ENCODE measurements at places on chromosomes 1 and 21. TPM values are rescaled to one million over a fixed set of nuclear protein-coding genes. Genes with fewer than 3 reads are reported as not detected.

ILDR2 gene
- total RNA-seq = under 0.01 TPM

BGLAP gene
- total RNA-seq = 2.2 TPM

ZNF593OS gene
- total RNA-seq = not detected

NUP210L gene
- total RNA-seq = under 0.01 TPM

NBPF6 gene
- total RNA-seq = 0.36 TPM

PPIE gene
- total RNA-seq = 26.4 TPM

LYPLAL1 gene
- 33.7 TPM for total RNA-seq

CA6 gene
- total RNA-seq = not detected

SRRM1 gene
- 53.3 TPM for total RNA-seq

HTR6 gene
- total RNA-seq = not detected

GRCh38 chr1:231883382-231883781 lies 256.8 kb downstream of the DISC1 start:
- H3K36me3 ChIP-seq = no peaks in the 10 kb centered on the region
- H3K4me1 ChIP-seq = peaks cover 4% of the 10 kb centered on the region
- no peak overlapping the region for H3K4me3 ChIP-seq
- H3K27me3 ChIP-seq = no peaks in the 10 kb centered on the region

- H3K4me1 ChIP-seq = no peaks in the 10 kb centered on the region
- no peaks in the 10 kb centered on the region for H3K36me3 ChIP-seq
- DNase-seq = no peak
- H3K27ac ChIP-seq = no peak overlapping the region
These were observed 42.9 kb upstream of the C1orf105 start for GRCh38 chr1:172377565-172377964.

DNA sequence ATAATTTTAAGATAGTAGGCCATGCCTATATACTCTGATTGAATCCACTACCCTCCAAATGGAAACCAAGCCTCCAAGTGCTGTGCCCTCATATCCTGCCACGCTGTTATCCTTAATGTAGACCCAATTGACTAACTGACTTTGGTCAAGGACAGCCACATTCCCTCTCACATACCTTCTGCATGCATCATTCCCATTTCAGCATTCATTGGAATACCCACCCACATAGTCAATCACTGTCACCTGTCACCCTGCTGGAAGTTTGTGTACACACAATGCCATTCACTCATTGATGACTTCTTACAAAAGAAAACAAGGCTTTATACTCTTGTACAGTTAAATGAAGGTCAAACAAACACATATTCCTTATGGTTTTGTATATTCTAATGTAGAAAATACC lies 221.1 kb upstream of the PBX1 start:
- no peak overlapping the region for H3K4me3 ChIP-seq
- H3K4me1 ChIP-seq = no peaks in the 10 kb centered on the region
- H3K27ac ChIP-seq = no peak overlapping the region
- H3K27me3 ChIP-seq = no peaks in the 10 kb centered on the region
- H3K36me3 ChIP-seq = no peaks in the 10 kb centered on the region

- no peaks in the 10 kb centered on the region for H3K36me3 ChIP-seq
- H3K4me3 ChIP-seq = no peak overlapping the region
- H3K4me1 ChIP-seq = peaks cover 16% of the 10 kb centered on the region
- H3K27ac ChIP-seq = no peak overlapping the region
These were observed 46.1 kb upstream of the SRP9 start for GRCh38 chr1:225731491-225731890.

GRCh38 chr1:150552128-150552910 lies 3.1 kb downstream of the ADAMTSL4 start:
- DNase-seq = peak; percentile 99
- H3K4me3 ChIP-seq = no peak overlapping the region
- H3K27ac ChIP-seq = peak overlapping the region; percentile 63
- H3K36me3 ChIP-seq = peaks cover 7% of the 10 kb centered on the region
- peaks cover 28% of the 10 kb centered on the region for H3K4me1 ChIP-seq

DNA sequence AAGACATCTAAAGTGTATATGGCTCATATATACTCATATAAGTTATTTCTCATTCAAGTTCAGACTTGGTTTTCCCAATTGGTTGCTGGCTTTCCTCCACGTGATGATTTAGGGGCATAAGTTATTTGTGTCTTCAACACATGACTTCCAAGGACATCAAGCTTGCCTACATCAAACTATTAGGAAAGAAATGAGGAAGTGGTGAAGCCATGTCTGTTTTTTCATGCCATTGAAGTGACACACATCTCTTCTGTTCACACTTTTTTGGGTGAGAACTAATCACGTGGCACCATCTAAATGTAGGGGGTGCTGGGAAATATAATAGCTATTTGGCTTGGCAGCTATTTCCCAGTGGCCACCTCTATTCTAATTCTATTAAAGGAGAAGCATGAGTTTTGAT lies 282.1 kb downstream of the OMA1 start:
- H3K27ac ChIP-seq = no peak overlapping the region
- no peaks in the 10 kb centered on the region for H3K4me1 ChIP-seq
- H3K36me3 ChIP-seq = no peaks in the 10 kb centered on the region

GRCh38 chr1:192610112-192610889 lies 25.6 kb upstream of the RGS13 start:
- no peaks in the 10 kb centered on the region for H3K4me1 ChIP-seq
- no peak for DNase-seq
- no peak overlapping the region for H3K27ac ChIP-seq
- no peaks in the 10 kb centered on the region for H3K27me3 ChIP-seq

GRCh38 chr1:45012639-45013278 lies 705 bp downstream of the UROD start:
- DNase-seq = peak; percentile 82
- peak overlapping the region; percentile 67 for H3K27ac ChIP-seq
- peaks cover 33% of the 10 kb centered on the region for H3K4me1 ChIP-seq
- H3K4me3 ChIP-seq = peak overlapping the region; percentile 81

- no peaks in the 10 kb centered on the region for H3K36me3 ChIP-seq
- no peak overlapping the region for H3K27ac ChIP-seq
- H3K4me1 ChIP-seq = no peaks in the 10 kb centered on the region
- no peak overlapping the region for H3K4me3 ChIP-seq
- H3K27me3 ChIP-seq = peaks cover 14% of the 10 kb centered on the region
- no peak for DNase-seq
These were observed 228.8 kb upstream of the CSF3R start for GRCh38 chr1:36711480-36711879.

- no peak overlapping the region for H3K4me3 ChIP-seq
- H3K4me1 ChIP-seq = no peaks in the 10 kb centered on the region
- no peak for DNase-seq
- no peaks in the 10 kb centered on the region for H3K27me3 ChIP-seq
- H3K27ac ChIP-seq = no peak overlapping the region
- H3K36me3 ChIP-seq = no peaks in the 10 kb centered on the region
These were observed 128.2 kb downstream of the TBX19 start for GRCh38 chr1:168408884-168409283.

GRCh38 chr1:14993414-14993813 lies 160.1 kb upstream of the TMEM51 start:
- DNase-seq = no peak
- H3K4me3 ChIP-seq = no peak overlapping the region
- no peak overlapping the region for H3K27ac ChIP-seq
- H3K27me3 ChIP-seq = no peaks in the 10 kb centered on the region

GRCh38 chr1:182185136-182185535 lies 123.6 kb upstream of the ZNF648 start:
- no peak overlapping the region for H3K27ac ChIP-seq
- no peaks in the 10 kb centered on the region for H3K4me1 ChIP-seq
- H3K27me3 ChIP-seq = no peaks in the 10 kb centered on the region
- H3K36me3 ChIP-seq = no peaks in the 10 kb centered on the region
- DNase-seq = no peak
- no peak overlapping the region for H3K4me3 ChIP-seq

DNA sequence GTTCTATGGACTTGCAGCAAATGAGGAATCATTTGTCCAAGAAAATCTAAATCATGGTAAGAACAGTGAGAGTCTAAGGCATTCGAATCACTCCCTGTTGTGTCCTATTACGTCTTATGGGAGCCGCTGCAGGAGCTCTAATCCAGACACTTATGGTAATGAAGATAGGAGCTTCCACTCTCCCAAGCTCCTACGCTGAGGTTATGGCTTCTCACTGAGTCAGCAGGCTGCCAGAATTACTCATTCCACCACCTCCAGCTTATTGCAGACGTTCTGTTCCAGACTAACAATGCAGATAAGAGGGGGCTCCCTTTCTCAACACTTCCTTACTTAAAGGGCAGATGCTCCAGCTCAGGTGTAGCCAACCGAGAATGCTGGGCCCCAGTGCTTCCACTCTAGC lies 212.6 kb downstream of the GREM2 start:
- H3K4me1 ChIP-seq = peaks cover 33% of the 10 kb centered on the region
- no peaks in the 10 kb centered on the region for H3K27me3 ChIP-seq
- H3K27ac ChIP-seq = peak overlapping the region; percentile 88
- peaks cover 2% of the 10 kb centered on the region for H3K36me3 ChIP-seq
- peak; percentile 91 for DNase-seq
- no peak overlapping the region for H3K4me3 ChIP-seq

DNA sequence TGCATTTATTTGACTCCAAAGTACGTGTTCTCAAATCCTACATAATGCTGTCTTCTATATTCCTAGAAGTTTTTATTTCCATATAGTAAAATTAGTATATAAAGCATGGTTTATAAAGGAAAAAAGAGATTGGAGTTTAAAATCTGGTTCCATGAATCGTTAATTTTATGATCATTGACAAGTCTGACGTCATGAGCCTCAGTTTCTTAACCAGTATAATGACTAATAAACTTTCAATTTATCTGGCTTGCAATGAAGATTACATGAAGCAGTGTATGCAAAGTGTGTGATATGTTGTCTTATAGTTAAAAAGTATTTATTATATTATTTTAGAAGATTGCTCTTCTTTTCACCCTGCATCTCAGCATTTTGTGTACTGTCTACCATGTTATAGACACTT lies 421.4 kb upstream of the LRRC7 start:
- H3K4me1 ChIP-seq = no peaks in the 10 kb centered on the region
- no peak overlapping the region for H3K27ac ChIP-seq
- DNase-seq = no peak
- H3K36me3 ChIP-seq = no peaks in the 10 kb centered on the region
- no peaks in the 10 kb centered on the region for H3K27me3 ChIP-seq

DNA sequence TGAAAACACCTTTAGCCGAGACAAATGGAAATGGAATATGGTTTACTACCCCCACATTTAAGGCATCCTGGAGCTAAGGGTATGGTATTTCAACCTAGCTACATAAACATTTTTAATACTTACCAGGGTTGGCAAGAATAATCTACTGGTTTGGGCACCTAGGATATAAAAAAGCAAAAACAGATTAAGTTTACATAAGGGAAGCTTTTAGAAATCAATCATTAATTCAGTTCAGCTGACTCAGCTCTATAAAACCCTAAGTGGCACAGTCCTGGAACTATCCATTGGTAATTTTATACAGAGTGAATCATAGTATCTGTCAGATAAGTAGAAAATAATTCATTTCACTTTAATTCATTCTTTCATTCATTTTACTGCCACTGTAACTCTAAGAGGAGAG lies 355.2 kb downstream of the VAV3 start:
- no peaks in the 10 kb centered on the region for H3K27me3 ChIP-seq
- no peaks in the 10 kb centered on the region for H3K4me1 ChIP-seq
- H3K36me3 ChIP-seq = no peaks in the 10 kb centered on the region

- no peaks in the 10 kb centered on the region for H3K4me1 ChIP-seq
- peaks cover 14% of the 10 kb centered on the region for H3K27me3 ChIP-seq
- DNase-seq = peak; percentile 66
- H3K4me3 ChIP-seq = no peak overlapping the region
- no peak overlapping the region for H3K27ac ChIP-seq
These were observed 5.8 kb downstream of the TTC22 start for GRCh38 chr1:54795356-54795665.

DNA sequence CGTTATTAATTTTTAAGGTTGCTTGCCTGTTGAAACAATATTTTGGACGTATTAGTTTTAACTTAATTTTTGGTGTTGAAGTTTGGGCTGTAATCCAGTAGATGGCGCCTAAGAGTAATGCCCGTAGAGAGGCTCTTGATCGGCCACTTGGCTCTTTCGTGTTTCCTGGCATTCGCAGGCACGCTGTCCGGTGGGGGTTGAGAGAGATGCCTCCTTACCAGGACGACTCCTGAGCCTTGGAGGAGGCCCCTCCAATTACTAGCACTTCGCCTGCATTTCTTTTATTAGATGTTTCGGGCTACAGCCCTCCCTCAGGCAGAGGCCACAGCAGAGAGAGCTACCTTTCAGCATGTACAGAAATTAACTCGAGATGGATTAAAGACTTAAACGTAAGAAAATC lies 12.0 kb downstream of the OR2M4 start:
- no peaks in the 10 kb centered on the region for H3K4me1 ChIP-seq
- H3K4me3 ChIP-seq = no peak overlapping the region
- DNase-seq = peak; percentile 62

GRCh38 chr1:8873506-8874229 lies 4.8 kb downstream of the ENO1 start:
- H3K36me3 ChIP-seq = peaks cover 80% of the 10 kb centered on the region
- H3K27ac ChIP-seq = peak overlapping the region; percentile 62
- peak; percentile 96 for DNase-seq
- H3K27me3 ChIP-seq = no peaks in the 10 kb centered on the region
- H3K4me1 ChIP-seq = peaks cover 77% of the 10 kb centered on the region

GRCh38 chr1:152663098-152663497 lies at the start of gene LCE2D:
LCE2D (plus strand) TSS chr1:152663380; CDS start chr1:152664106, 726 bp downstream.
- no peak within 1 kb of the TSS for H3K27ac ChIP-seq
- H3K4me3 ChIP-seq = no peak within 1 kb of the TSS
- H3K36me3 ChIP-seq = no peaks in the 10 kb centered on the region
- H3K27me3 ChIP-seq = no peaks in the 10 kb centered on the region
- no peaks in the 10 kb centered on the region for H3K4me1 ChIP-seq

- H3K4me3 ChIP-seq = no peak overlapping the region
- H3K36me3 ChIP-seq = no peaks in the 10 kb centered on the region
- DNase-seq = no peak
- H3K27ac ChIP-seq = no peak overlapping the region
- H3K4me1 ChIP-seq = no peaks in the 10 kb centered on the region
These were observed 6.3 kb downstream of the OR14I1 start for GRCh38 chr1:248696261-248696660.

- H3K4me3 ChIP-seq = no peak overlapping the region
- H3K4me1 ChIP-seq = no peaks in the 10 kb centered on the region
- H3K27me3 ChIP-seq = no peaks in the 10 kb centered on the region
- no peak for DNase-seq
- H3K36me3 ChIP-seq = no peaks in the 10 kb centered on the region
These were observed 29.5 kb downstream of the PIK3R3 start for GRCh38 chr1:46102769-46103476.

- DNase-seq = no peak
- no peak overlapping the region for H3K27ac ChIP-seq
- H3K27me3 ChIP-seq = no peaks in the 10 kb centered on the region
- peaks cover 33% of the 10 kb centered on the region for H3K36me3 ChIP-seq
These were observed 36.5 kb downstream of the SCCPDH start for GRCh38 chr1:246760422-246761347.

Measured in osteoblast (primary cell).